ENCODE measurements at places on chromosomes 2 and 18. TPM values are rescaled to one million over a fixed set of nuclear protein-coding genes. Genes with fewer than 3 reads are reported as not detected.

- DNase-seq = no peak
Measured at GRCh38 chr2:48292393-48292792, 237.6 kb upstream of the STON1 start.

DNA sequence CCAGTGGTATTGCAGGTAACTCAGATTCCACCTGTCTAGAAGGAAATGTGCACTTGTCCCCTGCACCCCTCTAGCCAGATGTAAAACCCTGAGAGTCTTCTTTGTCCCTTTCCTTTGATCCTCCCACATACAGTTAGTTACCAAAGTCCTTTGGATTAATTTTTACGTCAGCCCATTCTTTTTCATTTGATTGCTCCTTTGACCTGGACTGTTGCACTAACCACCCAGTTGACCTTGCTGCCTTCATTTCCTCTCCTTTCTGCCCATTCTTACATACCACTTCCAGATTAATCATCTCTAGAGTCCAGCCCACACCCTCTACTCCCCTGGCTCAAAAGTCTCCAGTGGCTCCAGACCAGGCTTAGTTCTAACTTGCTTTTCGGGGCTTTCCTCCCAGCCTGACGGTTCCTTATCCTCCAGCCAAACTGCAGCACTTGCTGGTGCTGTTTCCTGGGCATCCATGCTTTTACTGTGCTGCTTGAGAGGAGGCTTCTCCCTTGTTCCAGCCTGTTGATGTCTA lies 99.3 kb downstream of the SPTBN1 start:
- no peak for DNase-seq

DNA sequence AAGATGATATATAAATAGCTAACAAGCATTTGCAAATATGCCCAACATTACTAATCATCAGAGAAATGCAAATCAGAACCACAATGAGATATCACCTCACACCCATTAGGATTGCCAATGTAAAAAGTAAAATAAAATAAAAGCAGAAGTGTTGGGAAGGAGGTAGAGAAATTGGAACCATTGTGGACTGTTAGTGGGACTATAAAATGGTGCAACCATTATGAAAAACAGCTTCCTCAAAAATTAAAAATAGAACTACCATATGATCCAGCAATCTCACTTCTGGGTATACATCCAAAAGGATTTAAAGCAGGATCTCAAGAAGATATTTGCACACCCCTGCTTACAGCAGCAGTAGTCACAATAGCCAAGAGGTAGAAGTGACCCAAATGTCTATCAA lies 99.8 kb upstream of the DAPL1 start:
- no peak for DNase-seq

DNA sequence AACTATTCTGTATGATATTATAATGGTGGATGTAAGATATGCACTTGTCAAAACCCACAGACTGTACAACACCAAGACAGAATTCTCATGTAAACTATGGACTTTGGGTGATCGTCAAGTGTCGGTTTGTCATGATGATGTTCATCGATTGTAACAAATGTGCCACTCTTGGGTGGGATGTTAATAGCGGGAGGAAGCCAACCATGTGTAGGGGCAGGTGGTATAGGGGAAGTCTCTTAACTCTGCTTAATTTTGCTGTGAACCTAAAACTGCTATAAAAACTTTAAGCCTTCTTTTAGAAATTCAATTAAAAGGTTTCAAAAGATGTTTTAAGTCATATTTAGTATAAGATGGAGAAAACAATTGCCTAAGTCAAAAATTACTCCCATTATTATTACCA lies 139.0 kb downstream of the ANKRD44 start:
- DNase-seq = no peak

CTAGE1 gene
- total RNA-seq = not detected

- no peak for DNase-seq
Measured at GRCh38 chr2:171150694-171151285, 9.9 kb downstream of the TLK1 start.

DNA sequence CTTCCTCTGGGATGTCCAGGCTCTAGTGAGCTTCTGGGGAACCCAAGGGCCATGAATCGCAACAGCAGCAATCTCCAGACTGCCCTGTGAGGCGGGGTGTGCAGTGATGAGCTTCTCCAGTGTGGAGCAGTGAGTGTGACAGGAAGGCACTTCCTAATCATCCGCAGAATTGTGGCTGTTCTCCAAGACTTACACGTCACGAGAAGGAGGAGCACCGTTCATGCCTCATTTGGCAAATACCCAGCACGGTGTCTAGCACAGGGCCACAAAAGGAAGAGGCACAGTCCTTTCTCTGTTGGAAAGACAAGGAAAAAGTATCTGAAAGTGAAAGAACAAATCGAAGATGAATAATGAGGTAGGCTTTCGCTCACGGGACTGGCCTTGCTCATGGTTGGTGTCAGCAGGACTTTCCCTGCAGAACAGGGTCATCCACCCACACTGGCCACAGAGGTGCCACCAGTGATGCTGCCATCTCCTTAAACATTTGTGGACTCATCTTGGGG lies 125.1 kb upstream of the HAAO start:
- DNase-seq = peak; percentile 12

DNA sequence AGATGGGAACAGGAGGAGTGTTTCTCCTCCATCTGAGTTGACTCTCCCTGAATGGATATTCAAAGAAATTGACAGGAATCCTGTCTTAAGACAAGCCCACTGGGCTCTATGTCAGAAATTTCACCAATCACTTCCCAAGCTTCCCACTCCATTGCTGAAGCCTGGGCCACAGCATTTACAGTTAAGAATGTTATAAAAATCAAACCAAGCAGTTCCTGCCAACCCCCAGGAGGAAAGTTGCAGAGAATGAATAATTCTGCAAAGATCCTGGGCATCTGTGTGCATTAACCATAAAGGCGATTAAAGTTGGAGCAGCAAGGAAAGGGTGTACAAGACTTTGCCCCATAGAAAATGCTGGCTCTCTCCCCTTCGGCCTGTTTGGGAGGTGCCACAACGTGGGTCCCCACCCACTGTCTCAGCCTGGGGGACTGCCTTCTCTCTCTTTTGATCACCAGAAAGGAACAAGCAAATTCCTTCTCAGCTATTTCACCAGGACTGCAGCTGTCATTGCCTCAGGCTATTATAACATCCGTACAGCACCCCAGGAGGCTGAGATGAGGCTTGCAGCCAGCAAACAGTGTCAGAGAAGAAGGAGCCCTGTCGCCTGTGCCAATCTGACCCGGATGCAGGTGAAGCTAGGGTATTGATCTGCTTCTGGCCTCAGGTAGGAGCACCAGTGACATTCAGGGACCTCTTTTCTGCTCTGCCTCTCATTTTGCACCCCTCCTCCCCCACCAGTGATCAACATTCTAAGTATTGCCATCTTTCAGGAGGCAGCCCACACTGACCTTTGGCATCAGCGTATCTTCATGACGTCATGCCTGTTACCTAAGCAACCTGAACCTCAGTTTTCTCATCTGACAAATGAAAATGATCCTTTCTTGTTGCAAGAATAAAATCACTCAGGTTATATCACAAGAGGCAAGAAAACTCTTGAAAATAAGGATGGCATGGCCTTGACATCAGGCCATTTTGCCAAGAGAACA lies 219.0 kb downstream of the SH3BP4 start:
- no peak for DNase-seq

DNA sequence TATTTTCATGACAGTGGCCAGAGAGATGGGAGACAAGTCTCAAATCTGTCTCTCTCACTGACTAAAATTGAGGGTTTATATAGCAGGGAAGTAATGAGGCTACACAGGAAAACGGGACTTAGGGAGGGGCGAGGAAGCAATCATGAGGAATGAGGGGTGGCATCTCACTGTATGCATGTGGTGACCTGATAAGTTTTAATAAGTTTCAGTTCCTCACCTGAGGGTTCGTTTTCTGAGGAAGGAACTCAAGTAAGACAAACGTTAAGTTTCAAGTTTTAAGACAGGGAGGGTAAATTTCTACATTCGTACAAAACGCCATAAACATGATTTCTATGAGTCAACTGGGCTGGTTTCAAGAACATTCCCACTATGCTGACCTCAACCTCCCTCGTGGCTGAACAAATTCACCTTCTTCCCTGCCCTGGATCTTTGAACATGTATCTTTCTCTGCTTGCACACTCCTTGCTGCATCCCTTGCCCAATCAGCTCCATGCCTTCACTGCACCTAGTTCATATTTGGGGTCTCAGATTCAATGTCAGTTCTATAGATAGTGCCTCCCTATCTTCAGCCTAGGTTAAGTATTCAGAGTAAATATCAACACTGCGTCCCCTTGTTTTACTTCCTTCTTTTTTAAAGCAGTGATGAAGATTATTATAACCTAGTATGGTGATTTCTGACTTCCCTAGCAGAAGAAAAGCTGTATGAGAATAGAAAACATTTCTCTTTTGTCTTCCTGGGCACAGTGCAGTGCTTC lies 53.3 kb upstream of the CNTNAP5 start:
- no peak for DNase-seq

DNA sequence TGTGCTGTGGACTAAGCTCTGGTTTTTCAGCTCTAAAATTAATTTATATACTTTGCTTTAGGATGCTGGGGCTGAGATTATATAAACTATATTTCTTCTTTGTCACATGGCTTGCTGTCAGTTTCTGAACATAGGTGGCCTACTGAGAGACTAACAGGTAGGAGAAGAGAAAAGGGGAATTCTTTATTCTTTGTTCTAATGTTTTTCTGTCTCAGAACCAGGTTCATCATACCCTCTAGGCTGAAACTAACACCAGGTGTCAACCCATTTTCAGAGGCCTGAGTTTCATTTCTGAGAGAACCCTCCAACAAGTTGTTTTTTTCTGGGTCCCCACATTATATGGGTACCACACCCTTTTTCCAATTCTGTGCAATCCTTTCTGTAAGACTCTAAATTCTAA lies 843.6 kb downstream of the TRIB2 start:
- DNase-seq = no peak

TMEM169 gene
- 0.40 TPM for total RNA-seq

VIT gene
- total RNA-seq = not detected

GRCh38 chr2:229795058-229795457 lies 80.7 kb upstream of the DNER start:
- DNase-seq = no peak

KCNK3 gene
- total RNA-seq = not detected

CHST9 gene
- total RNA-seq = not detected

IL36RN gene
- total RNA-seq = not detected

CAPN14 gene
- 0.42 TPM for total RNA-seq

DNA sequence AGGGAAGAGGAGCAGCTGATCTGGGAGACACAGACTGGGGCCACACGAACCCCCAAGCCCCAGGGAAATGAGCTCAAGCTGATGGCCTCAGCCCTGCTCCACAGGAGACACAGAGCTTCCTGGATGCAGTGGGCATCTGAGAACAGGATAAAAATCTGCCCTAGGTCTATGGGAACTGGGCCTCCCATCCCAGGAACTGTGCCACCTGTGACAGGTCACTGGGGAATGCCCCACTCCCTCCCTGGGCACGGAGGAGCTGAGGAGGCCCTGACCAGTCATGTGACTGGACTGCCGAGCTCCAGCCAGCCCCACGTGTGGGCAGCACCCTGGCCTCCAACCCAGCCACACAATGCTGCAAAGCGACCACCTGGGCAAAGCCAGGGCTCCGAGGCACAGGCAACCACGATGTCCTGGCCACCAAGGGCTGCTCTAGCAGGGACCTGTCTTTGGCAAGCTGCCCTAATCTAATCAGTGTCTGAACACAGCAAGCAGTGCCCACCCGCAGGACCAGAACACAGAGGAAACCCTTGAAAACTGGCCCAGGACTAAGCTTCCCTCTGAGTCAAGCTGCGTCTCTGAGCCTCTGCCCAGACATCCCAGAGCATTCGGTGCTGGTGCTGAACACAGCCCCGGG lies 57.8 kb upstream of the ID2 start:
- DNase-seq = no peak

- DNase-seq = peak; percentile 14
Measured at GRCh38 chr18:57446322-57446721, 11.1 kb downstream of the ONECUT2 start.
